ENCODE measurements at places on chromosomes 13 and 19.

DNA sequence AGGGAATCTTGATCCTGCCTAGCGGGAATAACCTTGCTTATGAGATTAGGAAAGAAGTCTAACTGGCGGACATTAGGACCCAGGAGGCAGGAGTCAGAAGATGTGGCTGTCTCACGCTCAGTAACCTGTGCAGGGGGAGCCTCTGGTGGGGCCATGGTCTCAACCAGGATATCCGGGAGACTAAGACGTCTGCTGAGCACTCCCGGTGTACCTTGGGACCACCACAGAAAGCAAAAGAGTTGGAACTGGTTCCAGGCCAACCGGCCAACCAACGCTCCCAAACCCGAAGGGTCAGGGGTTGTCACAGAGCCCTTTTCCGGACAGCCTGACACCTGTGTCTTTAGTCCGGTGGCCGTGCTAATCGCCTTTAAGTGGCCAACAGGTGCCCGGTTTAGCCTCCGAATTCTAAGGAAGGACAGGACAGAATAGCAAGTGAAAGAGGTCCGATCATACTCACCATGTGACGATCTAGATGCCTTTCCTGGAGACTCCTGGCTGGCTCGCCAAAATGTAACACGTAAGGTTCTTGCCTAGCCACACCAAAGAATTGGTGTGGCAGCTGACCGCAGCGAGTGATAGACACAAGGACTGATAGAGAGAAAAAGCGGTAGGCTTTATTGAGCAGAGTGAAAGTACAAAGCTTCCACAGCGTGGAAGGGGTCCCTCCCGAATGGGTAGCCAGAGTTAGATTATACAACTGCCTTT lies 103.9 kb upstream of the DIAPH3 start:
- no peak for DNase-seq

- no peak for DNase-seq
Measured at GRCh38 chr19:41999878-42000208, 5.8 kb upstream of the ATP1A3 start.

DNA sequence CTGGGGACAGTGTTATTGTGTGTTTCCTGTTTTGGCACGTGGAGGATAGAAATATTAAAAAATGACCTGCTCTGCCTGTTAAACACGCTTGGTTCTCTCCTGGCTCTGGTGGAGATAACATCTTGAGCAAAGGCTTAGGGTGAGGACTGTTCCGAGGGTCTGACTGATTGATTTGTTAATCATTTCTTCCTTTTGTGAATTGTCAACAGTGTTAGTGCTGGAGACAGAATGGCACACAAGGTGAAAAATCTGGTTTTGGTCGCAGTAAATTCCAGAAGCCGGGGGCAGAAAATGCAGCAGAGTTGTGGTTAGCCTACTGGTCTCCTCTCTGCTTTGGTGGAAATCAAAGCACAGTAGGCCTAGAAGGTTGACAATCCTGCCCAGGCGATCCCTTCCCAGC lies 163.6 kb downstream of the FGF9 start:
- no peak for DNase-seq

DNA sequence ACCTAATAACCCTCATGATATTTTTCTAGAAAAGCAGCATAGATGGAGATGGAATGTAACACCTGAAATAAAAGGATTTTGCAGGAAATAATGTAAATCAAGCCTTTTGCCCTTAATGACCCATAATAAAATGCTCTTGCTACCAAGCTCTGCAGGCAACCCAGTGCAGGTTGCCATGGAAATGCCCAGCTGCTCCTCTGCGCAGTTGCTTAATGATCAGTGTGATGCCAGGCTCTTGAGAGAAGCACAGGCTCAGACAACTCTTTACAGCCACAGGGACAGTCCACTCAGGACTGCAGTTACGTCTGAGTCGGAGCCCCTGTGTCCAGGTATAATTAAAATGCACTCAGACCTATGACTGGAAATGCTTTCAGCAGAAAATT lies 165.5 kb downstream of the LACC1 start:
- no peak for DNase-seq

DNA sequence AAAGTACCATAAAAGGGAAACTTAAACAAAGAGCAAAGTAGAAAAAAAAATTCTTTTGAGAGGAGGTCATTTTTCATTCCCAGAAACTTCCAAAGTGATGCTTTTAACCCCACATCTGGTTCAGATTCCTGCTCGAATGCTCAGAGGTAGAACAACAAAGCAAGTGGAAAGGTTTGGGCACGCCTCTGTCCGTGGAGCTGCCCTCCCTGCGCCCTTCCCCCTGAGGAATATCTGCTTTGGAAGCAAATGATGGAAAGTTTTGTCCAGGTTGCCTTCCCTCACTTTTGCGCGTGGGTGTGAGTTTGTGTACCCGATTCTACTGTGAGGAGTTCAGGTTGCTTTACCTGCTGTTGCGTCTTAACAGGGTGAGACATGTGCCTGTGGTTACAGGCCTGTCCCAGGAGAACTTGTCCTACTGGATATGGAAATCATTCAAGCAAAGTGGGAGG lies 110.2 kb downstream of the KLF5 start:
- no peak for DNase-seq

GRCh38 chr13:90615767-90616166 lies 731.7 kb upstream of the MIR17HG start:
- DNase-seq: no peak

- no peak for DNase-seq
Measured at GRCh38 chr13:78596399-78596735, 7.0 kb downstream of the POU4F1 start.

- no peak for DNase-seq
Measured at GRCh38 chr13:21719463-21719862, 48.6 kb downstream of the FGF9 start.

GRCh38 chr13:39353988-39354387 lies 249.0 kb downstream of the LHFPL6 start:
- no peak for DNase-seq

DNA sequence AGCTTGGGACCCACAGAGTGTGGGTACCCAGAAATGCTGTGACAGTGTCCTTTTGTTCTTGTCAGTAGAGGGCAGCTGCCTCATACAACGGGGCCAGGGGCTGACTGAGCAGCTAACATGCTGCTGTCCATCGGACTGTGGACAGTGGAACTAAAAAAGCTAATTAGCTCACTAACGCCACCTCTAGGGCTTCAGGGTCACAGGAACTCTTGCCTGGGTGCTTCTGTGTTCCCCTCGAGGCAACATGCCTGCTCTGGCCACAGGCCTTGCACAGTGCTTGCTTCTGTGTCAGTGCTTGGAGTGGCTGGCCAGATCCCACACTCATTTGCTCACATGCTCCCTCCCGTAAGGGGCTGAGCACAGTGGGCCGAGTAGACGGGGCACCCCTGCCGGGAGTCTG lies 377.0 kb downstream of the OLFM4 start:
- no peak for DNase-seq

GRCh38 chr19:4981681-4981958 lies 12.7 kb downstream of the KDM4B start:
- DNase-seq: no peak

GRCh38 chr19:19403373-19403901 lies 2.0 kb upstream of the GATAD2A start:
- no peak for DNase-seq

- no peak for DNase-seq
Measured at GRCh38 chr19:4974880-4975469, 6.1 kb downstream of the KDM4B start.

GRCh38 chr13:71274923-71275608 lies 591.9 kb downstream of the DACH1 start:
- DNase-seq: no peak

GRCh38 chr13:108360139-108360538 lies 90.6 kb downstream of the TNFSF13B start:
- DNase-seq: no peak
